Left cardiac atrium (tissue), 4 donors: ENCODE measurements at places on chromosomes 1 and 21.

GRCh38 chr1:183191833-183192232 lies 5.8 kb downstream of the LAMC2 start:
- no peak for DNase-seq

- DNase-seq = no peak
These were observed 56.1 kb downstream of the ALPL start for GRCh38 chr1:21565285-21565684.

- DNase-seq = no peak
These were observed 39.1 kb upstream of the ENAH start for GRCh38 chr1:225691861-225692516.

DNA sequence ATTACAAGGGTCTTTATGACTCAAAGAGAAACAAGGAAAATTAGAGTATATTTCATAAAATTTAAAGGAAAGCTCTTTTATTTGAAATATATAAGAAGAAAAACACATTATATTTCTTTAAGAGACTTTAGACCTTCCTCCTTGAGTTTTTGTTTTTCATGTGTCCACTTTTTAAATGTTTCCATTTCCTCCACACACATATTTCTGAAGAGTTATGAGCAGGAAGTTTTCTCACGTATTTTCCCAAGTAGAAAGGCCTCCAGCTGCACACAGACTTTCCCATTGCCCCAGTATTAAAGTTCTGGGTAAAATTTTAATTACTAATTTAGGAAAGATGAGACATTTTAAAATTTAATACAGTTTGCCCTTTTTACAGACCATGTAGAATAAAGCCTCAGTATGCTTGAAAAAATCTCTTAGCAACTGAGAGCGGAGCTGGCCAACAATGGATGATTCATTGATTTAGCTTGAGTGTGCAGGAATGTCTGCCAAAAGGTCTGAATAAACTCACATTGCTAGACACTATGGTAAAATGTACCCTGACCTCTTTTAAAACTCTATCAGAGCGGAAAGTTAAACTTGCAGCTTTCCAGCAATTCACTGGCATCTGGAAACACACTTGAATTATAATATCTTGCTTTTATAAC lies 57.9 kb downstream of the DDAH1 start:
- peak; percentile 33 for DNase-seq

DNA sequence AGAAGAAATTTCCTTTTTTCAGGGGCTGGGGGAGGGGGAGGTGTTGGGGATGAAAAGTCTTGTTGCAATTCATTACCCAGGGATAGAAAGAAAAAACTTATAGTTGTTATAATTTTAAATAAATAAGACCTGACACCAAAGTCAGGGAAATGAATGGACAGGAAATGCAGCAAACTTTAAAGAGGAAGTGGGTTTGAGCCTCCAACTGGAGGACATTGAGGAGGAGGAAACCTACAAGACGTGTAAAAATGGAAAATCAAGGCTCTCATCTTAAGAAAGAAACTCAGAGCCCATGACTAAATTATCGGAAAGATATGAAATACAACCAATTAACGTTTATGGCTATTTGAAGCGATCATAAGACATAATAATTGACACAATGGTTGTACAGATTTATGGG lies 54.4 kb downstream of the NIBAN1 start:
- DNase-seq = no peak

DNA sequence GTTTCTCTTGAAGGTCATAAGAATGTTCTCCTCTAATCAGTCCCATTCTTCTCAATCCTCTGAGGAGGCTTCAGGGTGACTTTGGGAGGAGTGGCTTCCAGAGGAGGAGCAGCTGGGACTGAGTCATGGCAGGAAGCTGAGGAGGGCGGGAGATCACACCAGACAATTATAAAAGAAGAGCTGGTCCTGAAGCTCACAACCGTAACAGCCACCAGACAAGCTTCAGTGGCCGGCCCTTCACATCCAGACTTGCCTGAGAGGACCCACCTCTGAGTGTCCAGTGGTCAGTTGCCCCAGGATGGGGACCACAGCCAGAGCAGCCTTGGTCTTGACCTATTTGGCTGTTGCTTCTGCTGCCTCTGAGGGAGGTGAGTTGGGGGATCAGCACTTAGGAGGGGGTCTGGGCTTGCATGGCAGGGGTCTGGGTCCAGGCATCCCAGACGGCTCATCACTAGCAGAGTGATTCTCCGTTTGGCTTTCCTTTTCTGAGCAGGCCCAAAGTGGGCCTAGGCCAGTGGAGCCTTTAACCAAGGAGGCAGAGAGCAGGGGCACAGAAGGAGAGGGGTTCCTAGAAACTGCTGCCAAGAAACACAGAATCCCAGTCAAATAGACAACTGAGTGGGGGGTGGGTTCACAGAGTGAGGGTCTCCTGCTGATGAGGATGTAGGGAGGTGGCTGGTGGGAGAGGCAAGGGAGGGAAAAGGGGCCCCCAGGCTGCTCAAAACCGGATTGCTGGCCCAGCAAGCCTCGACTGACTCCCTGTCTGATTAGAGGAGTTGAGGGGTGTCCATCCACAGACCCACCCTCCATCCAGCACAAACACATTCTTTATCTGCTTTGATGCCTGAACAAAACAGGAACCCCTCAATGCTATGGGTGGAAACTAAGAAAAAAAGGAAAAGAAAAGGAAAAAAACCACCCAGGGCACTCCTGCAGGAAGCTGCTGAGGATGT lies at the start of gene ECM1:
TSS of gene ECM1 (plus strand) at position 198 of the 953 bp plus-strand sequence. CDS start at position 299, 101 bp downstream.
- DNase-seq = peak; percentile 73

DNA sequence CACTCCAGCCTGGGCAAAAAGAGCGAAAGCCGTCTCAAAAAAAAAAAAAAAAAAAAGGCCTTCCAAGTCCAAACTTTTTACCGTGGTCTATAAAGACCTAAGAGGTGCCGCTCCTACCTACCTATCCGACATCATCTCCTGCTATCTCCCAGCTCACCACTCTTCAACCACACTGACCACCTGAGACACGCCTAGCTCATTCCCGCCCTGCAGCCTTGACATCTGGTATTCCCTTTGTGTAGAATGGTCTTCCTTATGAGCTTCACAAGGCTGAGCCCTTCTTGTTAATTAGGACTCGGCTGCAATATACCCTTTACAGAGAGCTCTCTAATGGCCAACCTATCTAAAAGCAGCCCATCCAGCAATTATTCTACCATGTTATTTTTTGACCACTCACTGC lies 680 bp downstream of the MAGOH start:
- no peak for DNase-seq

- DNase-seq = no peak
These were observed 24.9 kb upstream of the FMO2 start for GRCh38 chr1:171160211-171160610.

DNA sequence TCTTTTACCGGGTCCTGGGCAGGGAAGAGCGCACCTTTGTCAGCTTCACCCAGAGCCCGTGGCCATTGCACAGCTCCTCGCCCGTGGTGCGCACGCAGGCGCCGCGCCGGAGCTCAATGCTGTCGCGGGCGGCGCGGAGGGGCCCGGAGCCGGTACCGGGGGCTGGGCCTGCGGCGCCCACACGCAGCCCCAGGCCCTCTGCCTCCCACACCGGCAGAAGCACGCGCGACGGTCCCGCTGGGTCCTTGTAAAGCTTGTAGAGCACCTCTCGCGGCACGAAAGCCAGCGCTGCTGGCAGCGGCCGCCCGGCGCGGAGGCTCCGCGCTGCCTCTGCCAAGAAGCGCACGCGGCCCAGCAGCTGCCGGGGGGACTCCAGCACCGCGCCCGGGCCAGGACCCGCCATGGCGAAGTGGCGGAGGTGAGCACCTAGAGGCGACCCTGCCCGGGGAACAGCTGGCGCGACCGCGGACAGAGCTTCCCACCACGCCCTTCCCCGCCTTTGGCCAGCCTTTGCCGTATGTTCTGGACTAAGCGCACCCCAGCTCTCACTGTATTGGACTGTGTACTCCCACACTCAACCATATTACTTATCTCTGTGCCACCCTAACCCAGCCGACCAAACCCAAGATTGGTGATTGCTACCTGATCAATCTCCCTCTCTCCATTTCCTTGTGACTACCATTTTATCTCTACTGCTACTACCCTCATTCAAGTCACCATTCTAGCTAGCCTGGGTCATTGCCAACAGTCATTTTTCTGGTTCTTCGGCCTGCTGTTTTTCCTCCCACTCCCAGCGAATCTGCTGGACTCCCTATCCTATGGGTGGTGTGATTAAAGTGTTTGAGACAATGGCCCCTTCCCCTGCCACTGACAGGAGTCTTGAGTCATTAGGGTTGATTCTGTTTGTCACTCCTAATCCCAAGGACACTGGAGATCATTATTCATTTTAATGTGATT lies at the start of gene HECTD3:
TSS of gene HECTD3 (minus strand) at position 470 of the 957 bp plus-strand sequence. CDS start at position 403, 67 bp downstream.
- peak; percentile 87 for DNase-seq

- no peak for DNase-seq
These were observed 3.2 kb upstream of the QSOX1 start for GRCh38 chr1:180151508-180151907.

GRCh38 chr1:193846876-193847604 lies 660.6 kb upstream of the B3GALT2 start:
- DNase-seq = no peak

DNA sequence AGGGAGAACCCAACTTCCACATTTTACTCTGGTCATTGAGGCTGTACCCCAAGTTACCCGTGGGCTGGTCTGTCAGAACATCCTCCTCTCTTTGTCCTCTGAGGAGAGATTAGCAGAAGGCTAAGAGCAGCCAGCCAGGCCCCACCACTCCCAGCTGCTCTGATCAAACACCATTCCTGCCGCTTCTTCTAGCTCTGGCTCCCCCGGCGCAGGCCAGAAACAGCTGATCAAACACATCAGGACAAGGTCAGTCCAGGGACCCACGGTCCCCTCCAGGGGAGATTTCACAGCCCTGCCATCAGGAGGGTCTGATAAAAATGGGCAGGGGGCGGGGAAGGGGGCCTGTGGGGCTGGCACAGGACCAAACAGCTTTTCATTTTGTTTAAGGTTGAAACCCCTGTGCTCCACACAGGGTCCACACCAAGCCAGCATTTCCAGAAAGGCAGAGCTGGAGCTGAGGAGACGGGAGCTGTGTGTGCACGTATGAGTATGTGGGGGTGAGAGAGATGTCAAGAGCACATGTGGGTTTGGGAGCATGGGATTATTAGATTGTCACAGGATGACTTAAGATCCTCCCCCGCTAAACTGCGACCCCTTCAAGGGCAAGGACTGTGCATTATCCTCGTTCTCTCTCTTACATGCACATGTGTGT lies 29.9 kb upstream of the EPHA8 start:
- DNase-seq = no peak

DNA sequence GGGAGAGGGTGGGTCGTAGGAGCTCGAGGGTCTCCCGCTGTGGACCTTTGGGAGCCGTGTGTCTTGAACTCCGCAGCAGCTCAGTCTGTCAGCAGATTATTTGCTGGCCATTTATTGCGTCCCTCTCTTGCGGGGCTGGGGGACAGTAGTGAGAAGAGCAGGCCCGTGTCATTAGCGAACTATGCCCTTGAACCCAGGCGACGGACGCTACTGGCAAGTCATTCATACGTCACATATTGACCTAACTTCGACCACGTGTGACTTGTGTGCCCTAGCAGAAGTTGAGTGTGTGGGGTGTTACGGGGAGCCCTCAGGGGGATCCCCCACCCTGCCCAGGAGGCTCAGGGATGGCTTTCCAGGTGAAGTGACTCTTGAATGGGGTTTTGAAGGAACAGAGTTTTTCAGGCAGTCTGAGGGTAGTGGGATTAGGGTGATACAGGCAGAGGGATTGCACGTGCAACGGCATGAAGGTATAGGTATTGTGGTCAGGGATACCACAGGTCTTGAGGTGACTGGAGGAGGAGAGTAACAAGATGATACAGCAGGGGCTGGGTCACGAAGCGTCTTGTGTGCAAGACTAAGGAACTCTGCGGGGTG lies 13.0 kb downstream of the RCC1 start:
- no peak for DNase-seq

GRCh38 chr1:21680918-21681317 lies 11.8 kb upstream of the RAP1GAP start:
- DNase-seq = no peak

DNA sequence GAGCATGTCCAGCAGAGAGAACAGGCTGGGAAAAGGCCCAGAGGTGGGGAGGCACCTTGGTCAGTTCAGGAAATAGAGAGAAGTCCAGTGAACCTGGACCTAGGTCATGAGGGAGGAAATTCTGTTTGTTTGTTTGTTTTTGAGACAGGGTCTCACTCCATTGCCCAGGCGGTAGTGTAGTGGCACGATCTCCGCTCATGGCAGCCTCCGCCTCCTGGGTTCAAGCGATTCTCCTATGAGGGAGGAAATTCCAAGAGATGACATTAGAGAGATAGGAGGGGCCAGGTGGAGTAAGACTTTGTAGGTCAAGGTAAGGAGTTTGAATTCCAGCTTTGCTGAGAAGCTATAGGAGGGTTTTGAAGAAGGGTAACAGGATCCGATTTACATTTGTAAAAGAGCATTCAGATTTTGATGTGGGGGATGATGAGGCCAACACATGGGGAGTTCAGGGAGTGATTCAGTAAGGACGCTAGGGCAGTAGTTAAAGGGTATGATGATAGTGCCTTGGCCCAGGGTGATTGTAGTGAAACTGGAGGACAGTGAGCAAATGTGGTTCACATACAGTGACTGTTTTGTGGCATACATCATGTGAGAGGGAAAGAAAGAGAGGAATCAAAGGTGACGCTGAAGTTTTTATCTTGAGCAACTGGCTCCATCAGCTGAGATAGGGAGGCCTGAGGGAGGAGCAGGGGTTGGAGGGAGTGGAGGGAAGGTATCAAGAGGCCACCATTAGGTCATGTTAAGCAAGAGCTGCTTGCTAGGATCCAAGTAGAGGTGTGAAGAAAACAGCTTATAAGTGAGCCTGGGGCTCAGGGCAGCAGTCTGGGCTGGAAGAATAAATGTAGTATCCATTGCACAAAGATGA lies 8.3 kb upstream of the TRABD2B start:
- no peak for DNase-seq

- DNase-seq = no peak
These were observed 8.4 kb downstream of the MYBPH start for GRCh38 chr1:203167026-203167912.

DNA sequence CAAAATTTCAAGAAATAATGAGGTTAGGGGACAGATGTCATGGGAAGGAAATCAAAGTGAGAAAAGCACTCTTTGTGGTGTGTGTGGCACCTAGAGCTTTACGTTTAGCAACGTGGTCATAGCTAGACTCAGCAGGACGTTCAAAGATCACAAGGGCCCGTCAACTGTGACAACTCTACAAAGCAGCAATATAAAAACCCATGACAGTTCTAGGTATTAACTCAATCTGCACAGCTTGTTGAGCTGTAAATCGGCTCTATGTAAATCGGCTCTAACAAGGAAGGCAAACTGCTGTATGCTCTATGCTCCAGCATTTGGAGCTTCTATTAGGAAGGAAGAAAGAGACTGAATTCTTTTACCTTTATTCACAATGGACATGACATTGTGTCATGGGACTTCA lies 64.8 kb downstream of the TP53BP2 start:
- no peak for DNase-seq
